ENCODE measurements at places on chromosomes 13 and 19. TPM values are rescaled to one million over a fixed set of nuclear protein-coding genes. Genes with fewer than 3 reads are reported as not detected.

TNNI3 gene
- 5.2 TPM for polyA plus RNA-seq

GRCh38 chr13:34364633-34365032, 546.7 kb downstream of the RFC3 start:
- no peak overlapping the region for H3K27ac ChIP-seq
- no peak overlapping the region for H3K4me3 ChIP-seq
- H3K27me3 ChIP-seq = no peaks in the 10 kb centered on the region
- DNase-seq = no peak
- no peaks in the 10 kb centered on the region for H3K36me3 ChIP-seq
- no peaks in the 10 kb centered on the region for H3K4me1 ChIP-seq

C19orf81 gene
- polyA plus RNA-seq = 6.2 TPM

VAV1 gene
- polyA plus RNA-seq = 4.2 TPM

GRCh38 chr13:97875218-97875617, 78.3 kb upstream of the IPO5 start:
- H3K27ac ChIP-seq = no peak overlapping the region
- no peaks in the 10 kb centered on the region for H3K27me3 ChIP-seq
- DNase-seq = no peak
- H3K4me1 ChIP-seq = no peaks in the 10 kb centered on the region
- H3K4me3 ChIP-seq = no peak overlapping the region

- H3K4me1 ChIP-seq = peaks cover 7% of the 10 kb centered on the region
- no peak within 1 kb of the TSS for H3K27ac ChIP-seq
- peaks cover 36% of the 10 kb centered on the region for H3K27me3 ChIP-seq
- H3K4me3 ChIP-seq = no peak within 1 kb of the TSS
- H3K36me3 ChIP-seq = no peaks in the 10 kb centered on the region
- DNase-seq = no peak
Measured at GRCh38 chr19:45340232-45340898, at the start of gene KLC3. Gene KLC3 (plus strand): TSS chr19:45340750. CDS start chr19:45345542, 4,792 bp downstream.

MAST3 gene
- polyA plus RNA-seq = 17.3 TPM

All from spinal cord (tissue), 10 donors.